ENCODE measurements at places on chromosomes 12 and 14.

DNA sequence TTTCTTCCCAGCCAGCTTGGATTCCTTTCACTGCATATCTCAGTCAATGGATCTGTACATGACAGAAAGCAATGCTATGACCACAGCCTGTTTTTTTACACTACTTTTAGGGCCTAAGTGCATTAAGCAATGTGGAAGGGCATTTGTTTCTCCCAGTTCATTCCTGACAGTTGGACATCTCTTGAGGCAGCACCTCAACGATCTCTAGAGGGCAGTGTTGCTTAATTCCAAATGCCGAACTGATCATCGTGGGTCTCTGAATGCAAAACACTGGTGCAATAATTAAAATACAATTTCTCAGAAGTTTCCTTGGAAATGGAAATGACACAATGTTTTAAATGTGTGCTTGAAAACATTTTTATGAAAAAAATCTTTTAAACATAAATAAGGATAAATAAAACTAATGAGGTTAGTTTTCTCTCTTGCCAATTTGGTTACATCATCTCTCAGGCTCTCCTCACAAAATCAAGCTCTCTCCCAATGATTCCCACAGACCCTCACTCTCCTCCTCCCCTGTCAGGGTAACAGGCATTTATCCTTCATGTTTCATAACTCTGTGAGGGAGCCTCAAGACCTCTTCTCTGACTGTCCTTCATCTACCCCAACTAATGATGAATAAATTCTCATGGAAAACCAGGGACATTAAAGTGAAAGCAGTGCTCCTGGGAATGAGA, 192.4 kb upstream of the SLC16A7 start:
- no peak for DNase-seq

GRCh38 chr14:70193396-70193795, 4.6 kb upstream of the SLC8A3 start:
- DNase-seq = no peak

DNA sequence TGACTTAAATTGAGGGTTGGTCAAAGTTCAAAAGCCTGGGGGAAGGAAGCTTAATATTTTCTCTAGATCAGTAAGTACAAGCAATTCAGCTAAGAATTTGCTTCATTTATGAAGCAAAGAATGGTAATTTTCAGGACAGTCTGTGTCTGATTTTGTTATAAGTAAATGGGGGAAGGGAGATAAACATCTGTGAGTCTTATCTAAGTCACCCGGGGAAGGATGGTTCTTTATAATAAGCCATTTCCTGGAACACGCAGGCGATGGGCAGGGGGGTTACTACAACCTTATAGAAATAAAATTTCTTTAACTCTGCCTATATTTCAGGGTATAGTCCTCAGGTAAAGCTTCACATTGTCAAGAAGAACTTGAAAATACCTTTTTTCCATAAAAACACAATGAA, 42.9 kb downstream of the HELB start:
- DNase-seq = no peak

DNA sequence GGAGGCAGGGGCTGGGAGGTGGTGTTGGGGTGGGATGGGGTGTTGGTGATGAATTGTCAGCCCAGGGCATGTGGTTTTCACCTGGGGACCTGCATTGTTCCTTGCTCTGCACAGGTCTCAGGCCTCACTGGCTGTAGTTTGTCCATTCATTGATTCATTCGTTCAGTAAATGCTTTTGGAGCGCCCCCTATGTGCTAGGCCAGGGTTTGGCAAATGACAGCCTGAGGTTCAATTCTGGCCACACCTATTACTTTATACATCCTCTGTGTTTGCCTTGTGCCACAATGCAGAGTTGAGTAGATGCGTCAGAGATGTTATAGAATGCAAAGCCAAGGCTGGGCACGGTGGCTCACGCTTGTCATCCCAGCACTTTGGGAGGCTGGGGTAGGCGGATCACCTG, 4.7 kb downstream of the ADCK1 start:
- no peak for DNase-seq
